ENCODE measurements at places on chromosomes 12 and 14.

DNA sequence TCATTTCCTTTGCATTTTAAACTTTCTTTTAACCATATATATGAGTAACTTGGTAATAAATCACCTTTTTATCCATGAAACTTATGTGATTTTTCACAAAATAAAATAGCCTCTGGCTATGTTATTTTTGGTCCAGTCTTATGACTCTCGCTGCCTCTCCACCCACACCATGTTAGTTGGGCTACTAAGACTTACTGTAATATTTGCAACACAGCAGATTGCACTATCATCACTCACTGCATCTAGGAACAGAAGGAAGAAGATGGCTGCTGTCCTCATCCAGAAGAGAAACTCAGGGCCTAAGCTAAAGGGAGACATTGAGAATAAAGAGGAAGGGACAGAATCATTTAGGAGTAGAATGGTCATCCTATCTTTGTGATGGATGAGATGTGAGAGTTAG lies 12.6 kb upstream of the B4GALNT3 start:
- DNase-seq = no peak

DNA sequence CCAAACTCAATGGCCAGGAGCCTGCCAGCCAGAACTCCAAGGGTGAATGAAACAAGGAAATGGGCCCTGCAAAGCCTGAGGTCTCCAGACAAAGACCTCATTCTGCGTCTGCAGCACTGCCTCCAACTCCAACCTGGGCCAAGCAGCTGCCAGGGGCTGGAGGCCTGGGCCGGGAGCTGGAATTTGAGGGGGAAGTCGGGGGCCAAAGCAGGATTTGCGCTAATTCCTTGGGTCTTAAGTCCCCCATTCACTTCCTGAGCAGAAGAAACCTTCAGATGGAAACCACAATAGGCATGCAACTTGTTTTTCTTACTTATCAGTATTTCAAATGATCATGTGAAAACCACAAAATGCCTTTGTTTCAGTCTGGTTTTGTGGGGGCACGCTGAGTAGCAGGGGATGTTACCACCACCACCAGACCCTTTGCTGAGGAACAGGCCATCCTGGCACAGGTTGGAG lies 23.0 kb upstream of the TC2N start:
- no peak for DNase-seq

DNA sequence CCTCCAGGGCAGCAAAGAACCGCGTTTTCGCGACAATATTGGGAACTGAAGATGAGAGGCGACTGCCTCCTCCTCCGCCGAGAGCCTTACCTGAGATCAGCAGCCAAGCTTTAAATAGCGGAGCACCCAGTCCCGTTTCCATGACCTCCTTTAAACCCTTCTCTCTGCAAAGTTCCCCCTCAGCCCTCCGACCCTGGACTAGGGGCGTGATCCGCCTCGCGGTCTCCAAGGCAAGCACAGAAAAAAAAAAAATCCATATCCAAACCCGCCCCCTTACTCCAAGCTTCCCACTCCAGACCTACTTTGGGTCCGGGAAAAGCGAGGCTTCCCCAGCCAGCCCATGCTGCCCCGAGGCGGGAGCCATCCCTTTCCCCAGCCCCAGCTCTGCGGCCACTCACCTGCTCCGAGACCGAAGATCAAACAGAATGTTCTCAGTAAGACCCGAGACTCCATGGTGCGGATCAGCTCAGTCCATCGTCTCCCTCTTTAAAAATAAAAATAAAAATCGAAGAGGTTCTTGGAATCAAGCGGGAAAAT lies 630 bp downstream of the NELL2 start:
- DNase-seq = no peak

- no peak for DNase-seq
These were observed 2.8 kb downstream of the ZNF219 start for GRCh38 chr14:21095430-21096205.

GRCh38 chr14:36662258-36662542 lies 540 bp downstream of the PAX9 start:
- DNase-seq = no peak

DNA sequence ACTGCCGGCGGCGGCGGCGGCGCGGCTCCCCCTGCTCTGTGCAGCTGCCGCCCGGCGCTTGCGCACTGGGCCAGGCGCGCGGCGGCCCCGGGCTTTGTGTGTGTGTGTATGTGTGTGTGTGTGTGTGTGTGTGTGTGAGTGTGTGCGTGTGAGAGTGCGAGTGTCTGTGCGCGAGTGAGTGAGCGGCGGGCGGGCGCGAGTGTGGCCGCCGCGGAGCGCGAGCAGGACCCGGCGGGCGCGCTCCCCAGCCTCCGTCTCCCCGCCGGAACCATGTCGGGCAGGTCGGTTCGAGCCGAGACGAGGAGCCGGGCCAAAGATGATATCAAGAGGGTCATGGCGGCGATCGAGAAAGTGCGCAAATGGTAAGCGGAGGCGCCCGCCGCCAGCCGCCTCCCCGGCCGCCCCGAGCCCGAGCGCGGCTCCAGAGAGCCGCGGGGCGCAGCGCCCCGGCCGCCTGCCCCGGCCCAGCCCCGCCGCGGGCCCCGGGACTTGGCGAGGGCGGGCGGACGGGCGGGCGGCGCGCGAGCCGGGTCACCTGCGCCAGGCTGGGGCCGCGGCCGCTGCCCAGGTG lies at the start of gene BCL7A:
BCL7A (plus strand) TSS at position 63 of the 571 bp plus-strand sequence; CDS start at position 271, 208 bp downstream.
- peak; percentile 81 for DNase-seq

- DNase-seq = no peak
These were observed 15.6 kb downstream of the APOBEC1 start for GRCh38 chr12:7650091-7650490.

DNA sequence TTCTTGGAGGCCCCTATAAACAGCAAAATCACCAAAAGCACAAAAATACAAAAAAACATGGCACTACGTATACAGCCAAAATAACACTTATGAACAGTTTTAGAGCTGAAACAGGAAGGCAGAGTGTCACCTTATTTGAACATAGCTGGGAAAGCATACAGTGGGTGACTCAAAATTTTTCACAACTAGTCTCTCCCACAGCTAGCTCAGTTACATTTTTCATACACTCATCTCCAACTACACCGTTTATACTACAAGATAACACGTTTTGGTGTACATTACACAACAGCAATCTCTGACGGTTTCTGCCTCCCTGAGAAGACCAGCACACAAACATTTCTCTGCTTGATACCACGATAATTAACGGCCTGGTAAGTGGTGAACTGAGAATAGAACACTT lies 2.9 kb downstream of the RAD52 start:
- no peak for DNase-seq

DNA sequence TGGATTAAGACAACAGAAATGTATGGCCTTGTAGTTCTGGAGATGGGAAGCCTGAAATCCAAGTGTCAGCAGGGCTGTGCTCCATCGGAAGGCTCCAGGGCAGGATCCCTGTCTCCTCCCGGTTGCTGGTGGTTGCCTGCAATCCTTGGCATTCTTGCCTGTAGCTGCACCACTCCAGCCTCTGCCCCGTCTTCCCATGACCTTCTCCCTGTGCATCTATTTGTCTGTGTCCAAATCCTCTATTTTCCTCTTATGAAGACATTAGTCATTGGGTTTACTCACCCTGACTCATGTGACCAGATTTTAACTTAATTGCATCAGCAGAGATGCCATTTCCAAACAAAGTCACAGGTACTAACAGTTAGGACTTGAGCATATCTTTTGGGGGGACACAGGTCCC lies 15.1 kb downstream of the TUNAR start:
- no peak for DNase-seq

DNA sequence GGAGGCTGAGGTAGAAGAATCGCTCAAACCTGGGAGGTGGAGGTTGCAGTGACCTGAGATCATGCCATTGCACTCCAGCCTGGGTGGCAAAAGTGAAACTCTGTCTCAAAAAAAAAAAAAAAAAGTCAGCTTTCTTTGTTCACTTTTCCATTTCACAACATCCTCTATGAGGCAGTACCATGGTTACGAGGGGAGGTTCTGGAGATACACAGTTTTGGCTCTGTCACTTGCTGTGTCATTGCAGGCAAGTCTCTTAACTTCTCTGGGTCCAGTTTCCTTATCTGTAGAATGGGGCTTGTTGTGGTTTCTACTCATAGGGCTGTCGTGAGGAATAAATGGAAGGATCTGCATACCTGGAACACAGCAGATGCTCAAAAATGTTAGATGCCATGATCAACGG lies 75.6 kb upstream of the SLC24A4 start:
- DNase-seq = no peak

DNA sequence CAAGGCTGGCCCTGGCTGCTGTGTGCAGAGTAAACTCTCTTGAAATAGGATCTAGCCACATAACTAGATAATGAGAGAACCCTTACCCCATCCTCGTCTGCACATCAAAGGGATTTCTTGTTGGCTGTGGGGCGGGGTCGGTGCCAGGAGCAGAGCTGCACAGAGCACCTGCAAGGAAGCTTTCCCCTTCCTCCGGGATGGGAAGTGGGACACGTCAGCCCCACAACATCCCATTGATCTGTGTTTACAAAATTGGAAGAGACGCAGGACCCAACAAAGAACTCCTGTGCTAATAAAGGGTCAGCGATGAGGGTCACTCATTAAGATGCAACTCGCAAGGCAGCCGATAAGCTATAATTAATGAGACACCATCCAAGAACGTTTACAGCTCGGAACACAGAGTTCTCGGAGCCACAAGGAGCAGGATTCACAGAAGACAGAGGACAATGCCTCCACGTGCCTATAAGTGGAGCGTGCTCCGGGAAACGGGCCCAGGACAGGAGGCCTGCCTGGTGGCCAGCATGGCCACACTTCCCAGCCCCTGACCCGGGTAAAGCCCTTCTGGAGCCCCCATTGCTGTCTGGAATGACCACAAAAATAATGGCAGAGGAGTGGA lies 171.5 kb downstream of the SLC15A4 start:
- no peak for DNase-seq

DNA sequence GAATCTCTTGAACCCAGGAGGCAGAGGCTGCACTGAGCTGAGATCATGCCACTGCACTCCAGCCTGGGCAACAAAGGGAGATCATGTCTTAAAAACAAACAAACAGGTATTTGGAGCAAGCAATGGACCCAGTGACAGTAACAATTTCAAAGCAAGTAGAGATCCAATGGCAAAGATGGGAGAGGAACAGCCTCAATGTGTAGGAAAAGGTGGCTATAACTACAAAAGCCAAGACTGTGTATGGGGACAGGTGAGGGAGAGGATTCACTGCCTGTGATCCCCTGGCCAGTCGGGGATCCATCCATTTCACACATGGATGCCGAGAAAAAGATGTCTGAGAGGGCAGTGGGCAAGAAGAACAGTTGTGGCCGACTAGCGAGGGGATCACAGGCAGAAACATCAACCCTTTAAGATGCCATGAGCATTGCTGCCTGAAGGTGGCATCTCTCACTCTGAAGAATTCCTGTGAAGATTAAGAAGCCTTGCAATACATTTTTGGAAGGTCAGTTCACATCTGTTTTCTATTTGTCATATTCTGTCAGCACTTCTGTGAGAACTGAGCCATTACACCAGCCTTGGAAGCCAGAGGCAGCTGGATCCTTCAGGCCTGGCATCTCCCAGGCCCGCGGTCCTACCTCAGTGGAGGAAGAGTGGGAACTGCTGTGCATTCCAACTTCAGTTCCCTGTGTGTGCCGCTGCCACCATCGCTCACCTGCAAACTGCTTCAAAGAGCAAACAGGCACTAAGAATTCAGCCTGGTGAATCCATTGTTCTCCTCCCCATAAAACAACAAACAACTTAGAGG lies 54.5 kb upstream of the FRS2 start:
- peak; percentile 73 for DNase-seq

DNA sequence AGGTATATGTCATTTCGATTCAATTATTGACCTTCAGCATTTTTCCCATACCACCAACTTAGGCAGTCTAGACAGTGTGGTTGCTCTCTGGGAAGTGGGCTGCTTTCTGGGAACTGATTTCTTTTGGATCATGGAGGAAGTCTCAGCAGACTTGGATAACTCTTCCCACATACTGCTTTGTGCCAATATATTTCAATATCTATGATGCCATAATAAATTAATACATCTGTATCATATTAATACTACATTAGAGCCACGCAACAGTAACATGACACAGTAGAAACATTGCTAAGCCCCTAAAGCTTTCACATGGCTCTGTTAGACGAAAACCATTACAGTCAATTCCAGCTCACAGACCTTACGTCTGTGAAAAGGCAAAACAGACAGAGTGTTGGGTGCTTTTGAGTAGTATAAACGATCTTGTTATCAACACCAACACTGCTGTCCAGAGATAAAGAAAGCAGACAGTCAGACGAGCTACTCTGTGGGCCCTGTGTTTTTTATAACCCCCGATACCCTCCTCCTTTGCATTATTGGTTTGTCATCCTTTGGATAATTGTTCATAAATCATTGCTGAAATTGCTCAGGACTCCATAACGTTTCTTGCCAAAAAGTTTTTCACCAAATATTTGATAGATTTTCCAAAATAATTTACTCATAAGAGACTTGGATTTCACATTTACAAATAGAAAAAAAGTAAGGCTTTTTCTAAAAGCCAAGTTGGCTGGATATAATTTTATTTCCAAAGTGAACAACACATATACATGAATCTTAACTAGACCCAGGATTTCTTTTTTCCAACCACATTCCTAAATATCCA lies 439.7 kb downstream of the ADAMTS20 start:
- DNase-seq = no peak

GRCh38 chr14:39739796-39740195 lies 307.6 kb upstream of the FBXO33 start:
- DNase-seq = peak; percentile 34

DNA sequence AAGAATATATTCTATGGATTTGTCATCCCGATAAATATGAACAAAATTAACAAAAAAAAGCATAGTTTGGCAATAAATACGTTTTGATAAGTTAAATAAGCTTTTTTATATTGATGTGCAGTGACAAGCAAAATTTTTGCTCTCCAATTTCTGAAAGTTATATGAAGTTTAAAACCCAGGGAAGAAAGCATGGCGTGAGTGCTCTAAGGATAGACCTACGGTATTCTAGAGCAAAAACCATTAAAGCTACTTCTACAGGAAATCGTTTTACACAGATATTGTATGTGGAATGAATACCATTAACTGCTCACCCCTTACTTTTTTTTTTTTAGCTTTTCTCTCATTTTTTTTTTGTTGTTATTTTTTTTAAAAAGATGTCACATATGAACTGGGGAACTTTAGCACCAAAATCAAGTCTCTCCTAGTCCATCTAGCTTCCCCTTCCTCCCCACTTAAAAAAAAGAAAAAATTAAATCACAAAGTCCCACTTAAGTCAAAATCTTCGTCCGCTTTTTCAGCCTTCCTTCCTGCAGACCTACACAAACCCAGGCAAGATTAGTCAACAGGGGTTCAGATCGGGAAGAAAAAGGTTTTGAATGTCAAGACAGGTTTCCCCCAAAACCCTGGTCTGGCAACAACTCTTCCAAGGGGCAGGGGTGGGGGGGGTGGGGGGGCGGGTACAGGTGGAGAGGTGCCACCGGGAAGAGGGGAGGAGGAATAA lies 4.4 kb downstream of the ZFP36L1 start:
- DNase-seq = no peak
